ENCODE measurements at places on chromosomes 1 and 21.

- no peak for DNase-seq
These were observed 11.6 kb upstream of the PTPN7 start for GRCh38 chr1:202172015-202172355.

DNA sequence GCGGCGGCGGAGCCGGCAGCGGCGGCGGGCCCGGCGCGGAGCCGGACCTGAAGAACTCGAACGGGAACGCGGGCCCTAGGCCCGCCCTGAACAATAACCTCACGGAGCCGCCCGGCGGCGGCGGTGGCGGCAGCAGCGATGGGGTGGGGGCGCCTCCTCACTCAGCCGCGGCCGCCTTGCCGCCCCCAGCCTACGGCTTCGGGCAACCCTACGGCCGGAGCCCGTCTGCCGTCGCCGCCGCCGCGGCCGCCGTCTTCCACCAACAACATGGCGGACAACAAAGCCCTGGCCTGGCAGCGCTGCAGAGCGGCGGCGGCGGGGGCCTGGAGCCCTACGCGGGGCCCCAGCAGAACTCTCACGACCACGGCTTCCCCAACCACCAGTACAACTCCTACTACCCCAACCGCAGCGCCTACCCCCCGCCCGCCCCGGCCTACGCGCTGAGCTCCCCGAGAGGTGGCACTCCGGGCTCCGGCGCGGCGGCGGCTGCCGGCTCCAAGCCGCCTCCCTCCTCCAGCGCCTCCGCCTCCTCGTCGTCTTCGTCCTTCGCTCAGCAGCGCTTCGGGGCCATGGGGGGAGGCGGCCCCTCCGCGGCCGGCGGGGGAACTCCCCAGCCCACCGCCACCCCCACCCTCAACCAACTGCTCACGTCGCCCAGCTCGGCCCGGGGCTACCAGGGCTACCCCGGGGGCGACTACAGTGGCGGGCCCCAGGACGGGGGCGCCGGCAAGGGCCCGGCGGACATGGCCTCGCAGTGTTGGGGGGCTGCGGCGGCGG, 1.0 kb downstream of the ARID1A start:
- DNase-seq, result peak; percentile 75

DNA sequence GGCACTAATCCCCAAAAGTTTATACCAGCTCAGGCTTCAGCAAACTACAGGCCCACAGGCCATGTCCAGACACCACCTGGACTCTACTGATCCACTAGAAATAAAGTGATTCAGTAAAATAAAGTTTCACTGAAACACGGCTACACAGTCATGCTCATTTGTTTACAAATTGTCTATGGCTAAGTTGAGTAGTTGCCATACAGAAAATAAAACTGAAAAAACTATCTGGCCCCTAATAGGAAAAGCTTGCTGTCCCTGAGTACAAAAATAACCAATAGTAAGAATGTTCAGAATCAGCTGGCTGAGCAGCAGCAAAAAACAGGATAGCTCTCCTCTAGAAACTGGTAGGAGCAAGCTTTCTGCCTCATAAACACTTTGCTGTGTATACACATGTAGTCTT, 221.5 kb downstream of the RERE start:
- no peak for DNase-seq

- DNase-seq, result no peak
These were observed 46.9 kb downstream of the STPG1 start for GRCh38 chr1:24366707-24367106.

DNA sequence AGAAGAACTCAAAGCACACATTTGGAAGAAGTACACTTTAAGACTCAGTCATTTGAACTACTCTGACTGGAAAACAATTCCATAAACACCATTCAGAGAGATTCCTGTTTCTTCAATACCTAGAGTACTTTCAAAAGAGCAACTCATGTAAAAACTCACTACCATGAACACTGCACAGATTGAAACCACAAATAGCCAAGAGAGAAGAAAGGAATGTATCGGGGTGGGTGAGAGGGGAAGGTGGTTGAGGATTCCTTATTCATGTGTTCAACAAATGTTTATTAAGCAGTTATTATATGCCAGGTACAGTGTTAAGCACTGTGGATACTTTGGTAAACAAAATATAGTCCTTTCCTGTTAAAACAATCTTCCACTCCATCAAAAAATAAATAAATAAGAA, 64.7 kb downstream of the NRIP1 start:
- no peak for DNase-seq

GRCh38 chr21:16312321-16312720, 582.5 kb downstream of the USP25 start:
- no peak for DNase-seq

GRCh38 chr1:198734323-198735008, 95.6 kb downstream of the PTPRC start:
- DNase-seq, result peak; percentile 65

DNA sequence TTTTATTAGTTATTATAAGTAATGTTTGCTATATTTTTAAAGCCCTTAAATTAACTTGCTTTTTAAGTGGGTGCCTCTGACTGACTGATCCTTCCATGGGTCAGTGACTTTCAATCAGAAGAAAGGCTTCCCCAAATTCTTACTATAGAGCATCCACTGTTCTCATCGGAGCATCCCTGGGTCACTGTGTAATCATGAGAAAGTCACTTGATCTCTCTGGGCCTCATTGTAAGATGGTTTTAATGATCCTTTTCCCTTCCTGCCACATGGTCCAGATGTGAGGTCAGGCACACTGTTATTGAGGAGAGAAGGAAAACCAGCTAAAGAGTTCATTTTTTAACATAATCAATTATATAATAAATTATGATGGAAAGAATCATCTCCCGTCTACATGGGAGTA, 11.0 kb upstream of the NBL1 start:
- no peak for DNase-seq

GRCh38 chr1:1021920-1022259, 2.0 kb downstream of the AGRN start:
- DNase-seq, result no peak

- no peak for DNase-seq
These were observed 36.2 kb downstream of the UTP25 start for GRCh38 chr1:209863766-209864485.

GRCh38 chr1:113859478-113860175, 11.9 kb downstream of the PTPN22 start:
- peak; percentile 76 for DNase-seq

DNA sequence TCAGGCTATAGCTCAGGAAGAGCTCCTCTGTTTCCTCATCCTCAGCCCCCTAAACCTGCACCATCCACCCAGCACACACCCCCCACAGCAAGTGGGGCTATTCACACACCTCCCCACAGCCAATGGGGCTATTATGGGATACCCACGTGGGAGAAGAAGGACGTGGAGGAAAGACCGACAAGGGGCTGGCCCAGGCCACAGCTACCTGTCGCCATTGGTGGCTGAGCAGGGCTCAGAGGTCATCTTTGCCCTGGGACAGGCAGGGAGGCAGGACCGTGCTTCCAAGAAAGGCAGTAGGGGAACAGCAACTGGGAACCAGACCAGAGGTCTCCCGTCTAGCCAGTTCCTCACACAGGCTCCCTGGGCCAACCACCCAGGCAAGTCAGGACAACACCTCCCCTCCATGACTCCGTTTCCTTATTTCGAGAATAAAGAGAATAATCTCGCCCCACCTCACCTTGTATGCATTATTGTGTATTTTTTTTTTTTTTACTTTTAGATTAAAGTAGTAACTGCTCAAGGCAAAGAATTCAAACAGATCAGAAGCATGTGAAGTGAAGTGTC, 92.3 kb upstream of the TARDBP start:
- no peak for DNase-seq

GRCh38 chr1:8963963-8964362, 18.3 kb downstream of the CA6 start:
- no peak for DNase-seq

DNA sequence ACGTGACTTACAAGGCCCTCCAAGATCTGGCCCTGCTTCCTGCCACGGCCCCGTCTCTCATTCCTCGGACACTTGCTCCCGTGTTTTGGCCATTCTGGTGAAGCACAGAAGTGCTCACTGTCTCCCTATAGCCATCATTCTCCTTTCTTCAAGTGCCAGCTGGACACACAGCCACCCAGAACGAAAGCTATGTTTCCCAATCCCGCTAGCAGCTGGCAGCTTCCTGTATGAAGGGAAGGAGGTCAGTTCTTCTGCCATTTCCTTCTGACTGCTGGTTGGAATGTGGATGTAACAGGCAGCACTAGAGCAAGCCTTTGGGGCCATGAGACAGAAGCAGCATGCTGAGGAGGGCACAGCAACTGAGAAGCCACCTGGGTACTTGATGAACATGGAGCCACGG, 82.8 kb downstream of the TGFBR3 start:
- DNase-seq, result no peak

GRCh38 chr21:44498280-44499210, 41.5 kb downstream of the KRTAP10-1 start:
- DNase-seq, result no peak

GRCh38 chr1:66283622-66284041, 250.3 kb upstream of the SGIP1 start:
- peak; percentile 78 for DNase-seq

DNA sequence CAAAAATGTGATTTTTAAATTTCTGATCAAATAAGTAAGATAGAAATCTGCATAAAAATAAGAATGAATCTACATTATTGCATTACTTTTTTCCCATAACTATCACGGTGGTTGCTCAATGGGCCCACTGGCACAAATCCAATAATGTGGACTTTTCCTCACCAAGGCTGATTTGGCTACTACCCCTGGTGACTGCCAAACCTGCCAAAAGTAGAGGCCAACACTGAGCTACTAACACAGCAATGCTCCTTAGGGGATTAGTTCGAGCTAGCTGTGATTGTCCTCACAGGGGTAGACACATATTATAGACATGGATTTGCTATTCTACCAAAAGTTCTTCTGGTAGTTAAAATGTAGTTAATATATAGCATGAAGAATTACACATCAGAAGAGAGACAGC, 107.7 kb upstream of the ZNHIT6 start:
- DNase-seq, result no peak

DNA sequence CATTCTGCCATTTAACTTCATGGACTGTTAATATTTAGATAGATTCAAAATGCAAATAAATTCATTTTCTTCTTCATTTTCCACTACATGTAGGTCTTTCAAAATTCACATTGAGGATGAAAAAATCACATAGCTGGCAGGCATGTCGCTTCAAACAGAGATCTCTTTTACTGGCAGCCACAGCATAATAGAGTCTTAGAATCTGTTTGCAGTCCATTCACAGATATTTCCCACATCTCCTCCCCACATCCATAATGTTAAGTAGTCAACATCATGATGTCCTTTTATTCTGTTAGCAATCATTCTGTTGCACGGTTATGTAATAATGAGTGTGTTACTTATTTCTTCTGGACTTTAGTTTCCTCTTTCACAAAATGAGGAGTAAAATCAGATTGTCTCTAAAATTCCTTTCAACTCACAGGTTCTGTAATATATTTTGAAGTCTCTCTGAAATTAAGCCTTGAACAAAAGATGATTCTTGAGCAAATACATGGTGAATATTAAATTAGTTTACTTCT, 257.5 kb upstream of the SNX7 start:
- DNase-seq, result no peak

- no peak for DNase-seq
These were observed 47.7 kb upstream of the RBM15 start for GRCh38 chr1:110291241-110292030.

DNA sequence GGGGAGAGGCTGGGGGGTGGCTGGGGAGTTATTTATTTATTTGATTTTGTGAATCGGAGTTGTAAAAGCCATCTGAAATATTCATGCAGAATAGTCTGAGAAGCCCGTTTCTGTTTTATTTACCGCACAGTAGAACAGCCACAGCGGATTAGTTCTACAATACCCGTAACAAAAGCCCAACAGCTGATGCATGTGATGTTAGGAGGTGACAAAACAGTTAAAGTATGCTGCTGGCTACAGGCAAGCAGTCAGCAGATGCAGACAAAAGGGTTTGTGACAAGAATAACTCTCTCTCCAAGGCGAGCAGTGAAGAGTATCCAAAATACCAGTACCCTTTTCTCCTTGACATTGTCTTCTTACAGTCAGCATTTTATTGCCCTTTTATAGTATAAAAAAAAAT, 42.0 kb downstream of the PROX1 start:
- DNase-seq, result no peak

DNA sequence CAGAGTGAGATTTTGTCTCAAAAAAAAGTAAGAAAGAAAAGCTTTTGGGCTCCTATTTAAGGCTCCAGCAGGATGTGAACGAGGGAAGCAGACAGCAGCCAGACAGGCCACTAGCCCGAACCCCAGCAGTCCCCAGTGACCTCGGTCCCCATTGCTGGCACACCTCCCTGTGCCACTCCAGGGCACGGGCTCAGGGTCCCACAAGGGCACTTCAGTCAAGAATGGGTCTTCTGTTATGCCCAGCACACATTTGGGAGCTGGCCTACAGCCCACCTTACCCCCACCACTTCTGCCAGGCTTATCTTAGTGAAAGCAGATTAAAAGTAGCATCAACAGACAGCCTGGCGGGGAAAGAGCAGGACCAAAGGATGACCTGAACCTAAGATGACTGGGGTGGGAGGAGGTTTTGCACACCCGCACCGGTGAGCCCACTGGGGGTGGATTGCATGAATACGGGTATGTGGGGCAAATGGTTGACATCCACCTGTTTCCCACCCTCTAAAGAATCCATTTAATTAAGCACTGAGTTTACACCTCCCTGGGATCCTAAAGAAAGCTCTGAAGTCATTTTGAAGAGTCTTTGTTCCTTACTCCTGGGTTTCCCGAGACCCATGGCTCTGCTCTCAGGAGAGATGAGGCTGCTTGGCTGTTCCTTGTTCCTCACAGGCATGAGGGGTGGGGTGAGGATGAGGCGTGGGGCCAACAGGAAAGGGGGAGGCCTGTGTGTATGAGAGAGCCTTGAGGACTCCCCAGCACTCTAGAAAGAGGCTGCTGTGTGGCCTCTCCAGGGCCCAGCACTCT, 4.7 kb downstream of the CHI3L1 start:
- DNase-seq, result no peak

DNA sequence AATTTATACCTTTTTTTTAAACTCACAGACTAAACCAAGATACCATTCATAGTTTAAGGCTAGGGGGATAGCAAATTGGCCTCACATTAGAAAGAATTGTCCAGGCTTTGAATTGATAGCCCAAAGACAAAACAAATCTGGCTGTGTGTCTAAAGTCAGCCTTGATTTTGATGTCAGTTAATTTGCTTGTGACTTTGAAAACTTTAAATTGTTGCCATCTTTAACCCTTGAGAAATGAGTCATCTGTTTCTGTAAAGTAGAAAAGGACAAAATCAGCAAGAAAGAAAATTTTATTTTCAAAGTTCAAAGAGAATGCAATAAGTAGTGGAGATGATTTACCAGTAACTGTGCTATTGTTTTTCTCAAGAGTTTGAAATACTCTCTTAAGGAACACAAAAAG, 184.5 kb downstream of the RGS7 start:
- DNase-seq, result no peak

- DNase-seq, result no peak
These were observed 25.8 kb downstream of the PTPN14 start for GRCh38 chr1:214525535-214526019.

DNA sequence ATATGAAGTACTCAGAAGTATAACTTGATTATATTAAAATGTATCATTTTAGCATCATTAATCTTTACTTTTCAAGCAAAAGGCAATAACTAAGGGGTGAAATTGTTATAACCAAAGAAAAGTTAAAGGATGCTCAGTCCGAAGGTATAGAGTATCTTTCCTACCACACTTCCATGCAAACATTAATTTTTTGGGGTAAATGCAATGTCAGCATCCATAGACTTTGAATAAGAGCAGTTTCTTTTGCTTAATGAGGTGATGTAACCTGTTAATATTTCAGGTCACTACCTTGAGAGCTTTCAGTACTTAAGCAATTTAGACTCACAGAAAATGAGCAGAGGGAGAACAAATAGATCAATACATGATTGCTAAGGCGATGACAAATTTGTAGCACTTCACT, 1093.5 kb downstream of the PLA2G4A start:
- no peak for DNase-seq

All from GM06990 (cell line).